ENCODE measurements at places on chromosomes 3 and 15. TPM values are rescaled to one million over a fixed set of nuclear protein-coding genes. Genes with fewer than 3 reads are reported as not detected.

The P2RY1 gene
- total RNA-seq: 5.6 TPM

The OXNAD1 gene
- total RNA-seq: 41.5 TPM

The ANKRD34C gene
- total RNA-seq: not detected

The ZBTB11 gene
- 29.6 TPM for total RNA-seq

The ISLR gene
- not detected for total RNA-seq

The SLC12A1 gene
- total RNA-seq: 0.15 TPM

The CCR1 gene
- 0.67 TPM for total RNA-seq

The ANKRD63 gene
- not detected for total RNA-seq

The GOLGA6D gene
- under 0.01 TPM for total RNA-seq

The LRRIQ4 gene
- total RNA-seq: under 0.01 TPM

The ZNF660 gene
- total RNA-seq: 1.00 TPM

The KIF23 gene
- total RNA-seq: 23.6 TPM

The ATP1B3 gene
- 127 TPM for total RNA-seq

The GP5 gene
- 0.15 TPM for total RNA-seq

The CPN2 gene
- not detected for total RNA-seq

The XIRP1 gene
- not detected for total RNA-seq

The RPP25 gene
- 31.3 TPM for total RNA-seq

The GOLGA6A gene
- 0.46 TPM for total RNA-seq

The FAM107A gene
- not detected for total RNA-seq

The SAMMSON gene
- total RNA-seq: 4.0 TPM

The GALNT15 gene
- total RNA-seq: 0.33 TPM

The LMAN1L gene
- total RNA-seq: not detected

The TMOD2 gene
- 20.1 TPM for total RNA-seq

The KNG1 gene
- not detected for total RNA-seq

The NGLY1 gene
- total RNA-seq: 28.4 TPM

The MAP6D1 gene
- total RNA-seq: 5.9 TPM

The SUCNR1 gene
- total RNA-seq: not detected

The OGG1 gene
- 12.7 TPM for total RNA-seq

The TMCO5A gene
- total RNA-seq: not detected

The CHRNA7 gene
- total RNA-seq: 2.1 TPM

The LRRN1 gene
- total RNA-seq: 1.7 TPM

The CD47 gene
- 142 TPM for total RNA-seq

The SLC22A13 gene
- 0.33 TPM for total RNA-seq

The AGBL1 gene
- total RNA-seq: 1.1 TPM
